NCI-H345 (cell line): ENCODE measurements at places on chromosomes 12 and 14.

- DNase-seq, result peak; percentile 47
Measured at GRCh38 chr14:93121030-93121834, 5.5 kb upstream of the ITPK1 start.

GRCh38 chr14:31668348-31668747 lies 107.1 kb downstream of the NUBPL start:
- no peak for DNase-seq

DNA sequence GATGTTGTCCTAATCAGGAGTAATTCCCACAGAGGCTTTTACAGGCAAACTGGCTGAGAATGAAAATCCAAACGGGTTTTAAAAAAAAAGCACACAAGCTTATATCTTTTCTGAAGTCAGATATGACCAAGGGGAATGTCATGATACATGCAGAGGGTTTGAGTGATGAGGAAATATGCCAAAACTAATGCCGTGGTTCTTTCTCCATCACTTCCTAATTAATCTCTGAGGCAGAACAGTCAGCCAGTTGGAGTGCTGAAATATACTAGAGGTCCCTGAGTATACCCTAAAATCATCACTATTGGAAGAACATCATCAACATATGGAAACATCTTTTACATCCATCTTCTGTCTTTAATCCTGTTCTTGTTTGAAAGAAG lies 160.8 kb upstream of the FAR2 start:
- DNase-seq, result no peak

DNA sequence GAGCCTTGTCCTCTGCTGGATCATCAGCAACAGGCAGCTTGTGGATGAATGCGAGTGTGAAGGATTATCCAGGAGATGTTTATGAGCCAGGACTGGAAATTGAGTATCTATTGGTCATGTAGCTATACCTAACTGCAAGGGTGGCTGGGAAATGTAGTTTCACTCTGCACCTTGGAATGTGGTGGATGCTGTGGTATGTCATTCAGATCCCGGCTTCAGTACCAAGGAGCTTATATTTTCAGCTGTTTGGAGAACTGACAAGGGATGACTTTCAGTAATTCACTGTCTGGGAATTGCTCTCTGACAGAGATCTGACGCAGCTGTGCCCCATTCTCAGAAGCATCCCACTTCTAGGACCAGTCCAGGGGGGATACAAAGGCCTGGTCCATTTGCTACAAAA lies 792.3 kb upstream of the NOVA1 start:
- DNase-seq, result no peak

- DNase-seq, result no peak
Measured at GRCh38 chr12:22406627-22407026, 72.1 kb upstream of the ST8SIA1 start.

- DNase-seq, result no peak
Measured at GRCh38 chr14:84445486-84445885, 1084.5 kb upstream of the FLRT2 start.

GRCh38 chr12:24814379-24815113 lies 134.4 kb downstream of the BCAT1 start:
- no peak for DNase-seq

- DNase-seq, result no peak
Measured at GRCh38 chr14:95981965-95982364, 57.2 kb upstream of the C14orf132 start.

DNA sequence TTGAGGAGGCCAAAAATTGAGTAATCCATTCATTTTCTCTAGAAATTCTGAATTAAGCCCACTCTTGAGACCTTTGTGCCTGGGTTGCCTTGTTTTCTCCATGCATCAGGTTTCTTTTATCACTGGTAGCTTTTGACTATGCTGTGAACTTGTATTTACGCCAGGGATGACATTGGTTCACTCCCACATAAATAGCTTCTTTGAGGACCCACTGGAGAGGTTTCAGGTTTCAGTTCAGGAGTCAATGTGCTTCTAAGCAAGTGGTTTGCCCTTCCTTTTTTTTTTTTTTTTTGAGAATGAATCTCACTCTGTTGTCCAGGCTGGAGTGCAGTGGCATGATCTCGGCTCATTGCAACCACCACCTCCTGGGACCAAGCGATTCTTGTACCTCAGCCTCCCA lies 10.2 kb upstream of the SLC17A8 start:
- DNase-seq, result peak; percentile 51

DNA sequence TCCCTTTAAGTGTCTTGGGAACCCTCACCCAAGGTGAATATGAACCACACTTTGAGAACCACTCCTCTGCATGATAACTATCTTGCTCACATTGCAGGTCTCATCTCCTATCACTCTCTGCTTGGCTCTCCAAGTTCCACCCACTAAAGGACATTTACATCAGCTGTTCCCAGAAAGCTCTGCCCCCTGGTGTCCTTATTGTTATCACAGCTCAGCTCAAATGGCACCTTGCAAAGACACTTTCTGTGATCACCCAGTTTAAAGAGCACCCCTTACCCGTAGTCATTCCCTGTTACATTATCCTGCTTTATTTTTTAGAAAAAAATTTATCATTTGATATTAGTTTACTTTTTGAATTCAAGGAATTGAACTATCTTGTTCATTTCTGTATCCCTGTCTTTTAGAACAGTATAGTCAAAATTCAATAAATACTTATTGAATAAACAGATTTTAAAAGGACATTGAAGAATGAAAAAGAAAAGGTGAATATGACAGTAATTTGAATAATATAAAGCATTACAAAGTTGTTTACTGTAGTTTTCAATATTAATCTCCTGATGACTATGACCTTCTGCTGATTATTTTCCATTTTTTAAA lies 20.5 kb upstream of the GUCY2C start:
- peak; percentile 38 for DNase-seq

DNA sequence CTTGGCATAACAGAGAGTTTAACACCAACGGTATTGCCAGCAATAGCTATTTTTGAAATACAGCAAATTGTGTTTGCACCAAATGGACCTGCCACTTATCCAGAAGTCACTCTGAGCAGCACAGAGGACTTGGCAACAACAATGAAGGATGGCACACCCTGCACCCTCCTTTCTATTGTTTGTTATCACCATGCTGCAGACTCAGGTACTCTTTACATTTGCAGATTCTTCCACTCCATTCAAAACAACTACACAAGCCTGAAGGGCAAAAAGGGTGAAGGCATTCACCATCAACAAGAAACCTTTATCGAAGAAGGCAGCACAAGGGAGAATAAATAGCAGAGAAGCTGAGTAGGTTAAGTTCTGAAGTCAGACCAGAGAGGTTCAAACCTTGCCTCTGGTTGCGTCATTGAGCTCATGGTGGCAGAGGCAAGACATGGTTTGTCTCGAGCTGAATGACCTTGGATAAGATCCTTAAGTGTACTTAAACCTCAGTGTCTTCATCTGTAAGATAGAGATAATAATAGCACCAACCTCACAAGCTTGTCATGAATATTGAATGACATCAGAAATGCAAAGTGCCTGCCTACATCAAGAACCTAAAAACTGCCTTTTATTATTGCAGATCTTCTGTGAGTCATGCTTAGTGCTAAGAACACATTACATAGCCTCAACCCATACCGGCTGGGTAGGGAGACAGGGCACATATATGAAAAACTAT lies 1.4 kb upstream of the ACSM4 start:
- no peak for DNase-seq

- DNase-seq, result no peak
Measured at GRCh38 chr14:96085369-96085768, 46.2 kb downstream of the C14orf132 start.

DNA sequence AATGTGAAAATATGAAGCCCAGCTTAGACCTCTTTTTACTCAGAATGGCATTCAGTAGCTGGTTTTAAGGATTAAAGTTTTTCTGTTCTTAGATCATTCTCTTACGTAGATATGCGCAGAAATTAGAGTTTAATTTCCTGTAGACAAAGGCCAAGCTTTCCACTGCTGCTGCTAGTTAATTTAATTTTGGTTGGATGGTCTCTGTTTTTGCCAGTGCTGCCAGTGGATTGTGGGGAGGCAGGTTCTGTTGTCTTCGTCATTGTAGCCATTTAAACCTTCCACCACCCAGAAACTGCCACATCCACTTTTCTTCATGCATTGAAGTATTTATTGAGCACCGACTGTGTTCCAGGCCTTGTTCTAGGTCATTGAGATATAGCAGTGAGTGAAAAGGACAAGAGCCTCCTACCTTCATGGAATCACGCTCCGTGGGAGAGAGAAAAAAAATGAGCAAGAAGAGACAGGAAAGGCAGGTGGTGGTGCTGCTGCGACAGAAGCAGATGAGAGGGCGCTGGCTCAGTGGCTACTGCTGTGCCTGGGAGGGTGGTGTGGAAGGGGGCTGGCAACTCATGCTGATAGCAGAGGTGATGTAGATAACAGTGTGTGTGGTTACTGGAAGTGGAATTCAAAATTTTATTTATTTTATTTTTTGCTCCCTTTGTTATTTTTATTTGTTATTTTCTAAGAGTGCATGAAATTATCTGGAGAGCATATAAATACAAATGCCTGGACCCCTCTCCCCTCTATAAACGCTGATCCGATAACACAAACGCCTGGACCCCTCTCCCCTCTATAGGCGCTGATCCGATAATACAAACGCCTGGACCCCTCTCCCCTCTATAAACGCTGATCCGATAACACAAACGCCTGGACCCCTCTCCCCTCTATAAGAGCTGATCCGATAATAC lies 33.3 kb downstream of the DYNC1H1 start:
- no peak for DNase-seq

DNA sequence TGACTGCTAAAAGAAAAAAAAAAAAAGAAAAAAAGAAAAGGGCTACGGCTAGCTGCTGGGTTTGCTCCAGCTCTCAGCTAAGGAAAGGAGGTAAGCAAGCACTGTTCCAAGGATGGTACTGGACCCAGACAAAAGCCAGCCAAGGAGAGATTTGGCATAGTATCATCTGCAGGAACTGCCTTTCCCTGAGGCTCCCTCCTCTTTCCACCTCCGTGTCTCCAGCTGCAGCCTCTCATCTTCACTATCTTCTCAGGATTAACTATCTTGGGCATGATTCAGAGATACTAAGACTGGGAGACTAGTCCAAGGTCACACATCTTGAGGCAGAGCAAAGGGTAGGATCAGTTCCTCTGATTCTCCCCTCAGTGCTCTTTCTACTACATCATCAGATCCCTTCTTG lies 6.0 kb downstream of the KITLG start:
- no peak for DNase-seq

- DNase-seq, result no peak
Measured at GRCh38 chr12:117010693-117011451, 88.3 kb downstream of the TESC start.

GRCh38 chr12:5371631-5372030 lies 60.3 kb upstream of the NTF3 start:
- DNase-seq, result no peak

- DNase-seq, result no peak
Measured at GRCh38 chr14:21880918-21881317, 207.3 kb upstream of the OR4E1 start.

DNA sequence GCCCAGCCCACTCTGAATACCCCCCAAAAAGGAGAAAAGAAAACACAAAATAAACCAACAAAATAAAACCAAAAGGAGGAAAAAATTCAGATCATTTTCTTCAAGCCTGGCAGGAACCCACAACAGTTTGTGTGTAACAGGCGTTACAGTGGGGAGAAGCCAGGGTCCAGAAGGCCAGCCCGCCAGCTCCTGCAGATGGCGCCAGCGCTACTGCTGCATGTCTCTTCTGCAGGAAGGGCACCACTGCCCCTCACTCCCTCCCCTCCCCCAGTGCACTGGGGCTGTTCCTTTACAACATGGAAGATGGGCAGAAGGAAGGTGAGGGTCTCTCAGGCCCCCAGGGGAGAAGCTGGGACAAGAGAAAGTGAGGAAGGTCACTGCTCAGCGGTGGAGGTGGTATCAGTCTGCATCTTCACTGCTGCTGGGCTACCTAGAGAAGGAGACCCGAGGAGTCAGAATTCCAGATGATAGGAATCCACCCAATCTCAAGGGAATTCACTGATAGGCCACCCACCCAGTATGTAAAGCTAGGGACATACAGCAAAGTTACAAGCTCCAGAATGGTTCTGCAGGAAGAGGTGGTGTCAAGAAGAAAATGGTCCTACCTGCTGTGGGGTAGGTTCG lies 2.3 kb upstream of the NOP2 start:
- DNase-seq, result peak; percentile 48

GRCh38 chr12:98883231-98883630 lies 238.1 kb downstream of the APAF1 start:
- no peak for DNase-seq

DNA sequence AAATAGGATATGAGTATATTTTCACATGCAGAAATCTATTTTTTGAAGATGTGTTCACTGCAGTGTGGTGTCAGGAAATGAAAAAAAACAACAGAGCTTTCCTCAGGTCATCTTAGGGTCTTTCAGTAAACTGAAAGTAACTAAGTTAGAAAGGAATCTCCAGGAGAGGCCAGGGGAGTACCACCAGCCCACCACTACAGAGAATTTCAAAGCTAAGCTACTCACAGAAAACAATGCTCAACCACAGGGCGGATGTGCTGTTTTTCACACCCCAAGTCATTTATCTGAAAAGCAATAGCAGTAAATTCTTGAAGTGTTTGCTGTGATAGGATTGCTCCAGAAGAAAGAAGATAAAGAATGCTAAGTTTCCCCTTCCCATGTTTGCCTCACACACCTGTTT lies 79.0 kb downstream of the IFNG start:
- DNase-seq, result no peak

- DNase-seq, result no peak
Measured at GRCh38 chr12:89082370-89082753, 269.9 kb downstream of the DUSP6 start.

DNA sequence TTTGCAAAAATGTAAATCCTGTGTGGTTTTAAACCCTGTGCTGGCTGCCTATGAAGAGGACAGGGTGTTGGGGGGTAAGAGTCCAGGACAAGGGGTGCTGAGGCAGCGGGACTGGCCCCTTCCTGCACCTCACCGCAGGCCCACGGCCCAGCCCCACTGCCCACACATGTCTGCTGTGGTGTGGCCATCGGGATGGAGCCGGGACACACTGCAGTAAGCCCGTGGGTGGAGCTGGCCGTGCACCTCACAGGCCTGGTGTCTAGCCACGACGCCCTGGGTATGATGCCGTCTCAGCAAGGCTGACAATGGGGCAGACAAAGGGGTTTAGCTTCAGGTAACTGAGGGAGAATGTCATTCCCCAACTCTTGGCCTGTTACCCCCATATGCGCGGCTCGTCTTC lies 19.6 kb downstream of the AMN start:
- DNase-seq, result no peak

DNA sequence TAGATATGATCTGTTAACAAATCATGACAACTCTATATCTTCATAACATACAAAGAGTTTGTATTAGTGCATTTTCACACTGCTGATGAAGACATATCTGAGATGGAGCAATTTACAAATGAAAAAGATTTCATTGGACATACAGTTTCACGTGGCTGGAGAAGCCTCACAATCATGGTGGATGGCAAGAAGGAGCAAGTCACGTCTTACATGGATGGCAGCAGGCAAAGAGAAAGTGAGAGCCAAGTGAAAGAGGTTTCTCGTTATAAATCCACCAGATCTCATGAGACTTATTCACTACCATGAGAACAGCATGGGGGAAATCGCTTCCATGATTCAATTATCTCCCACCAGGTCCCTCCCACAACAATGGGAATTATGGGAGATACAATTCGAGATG lies 157.6 kb downstream of the DUSP6 start:
- DNase-seq, result no peak
